Breast epithelium (tissue), 4 donors: ENCODE measurements at places on chromosomes 1 and 21. TPM values are rescaled to one million over a fixed set of nuclear protein-coding genes. Genes with fewer than 3 reads are reported as not detected.

The C1QA gene
- total RNA-seq = 355 TPM

The TMIGD3 gene
- total RNA-seq = 14.6 TPM

- no peak for DNase-seq
Observed at GRCh38 chr1:66337249-66337648, 196.7 kb upstream of the SGIP1 start.

- DNase-seq = no peak
Observed at GRCh38 chr1:153368495-153368894, 6.9 kb downstream of the S100A12 start.

- DNase-seq = no peak
Observed at GRCh38 chr1:210092366-210092765, 140.2 kb upstream of the SERTAD4 start.

The OLFML2B gene
- 7.3 TPM for total RNA-seq

GRCh38 chr1:2930913-2931723, 90.1 kb upstream of the ACTRT2 start:
- no peak for DNase-seq

DNA sequence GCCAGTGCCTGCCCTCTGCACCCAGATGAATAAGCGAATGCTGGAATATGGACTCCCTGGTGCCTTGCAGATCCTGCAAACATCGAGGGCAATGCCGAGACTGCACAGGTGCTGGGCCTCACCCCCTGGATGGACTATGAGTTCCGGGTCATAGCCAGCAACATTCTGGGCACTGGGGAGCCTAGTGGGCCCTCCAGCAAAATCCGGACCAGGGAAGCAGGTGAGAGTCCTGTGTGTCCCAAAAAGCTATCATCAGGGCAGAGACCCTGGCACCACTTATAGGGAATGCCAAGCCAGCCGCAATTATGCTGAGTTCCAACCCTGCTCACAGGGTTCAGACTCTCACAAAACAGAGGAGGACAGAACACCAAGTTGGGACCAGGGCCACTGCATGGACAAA, 17.2 kb downstream of the TMEM81 start:
- DNase-seq = no peak

GRCh38 chr1:219732814-219733491, 120.0 kb upstream of the ZC3H11B start:
- DNase-seq = no peak

The RGS16 gene
- total RNA-seq = 6.3 TPM

- DNase-seq = no peak
Observed at GRCh38 chr1:248817065-248817464, 8.7 kb downstream of the SH3BP5L start.
